Right hindlimb (tissue), 1 donor: ENCODE measurements at places on chromosomes 12 and 14.

DNA sequence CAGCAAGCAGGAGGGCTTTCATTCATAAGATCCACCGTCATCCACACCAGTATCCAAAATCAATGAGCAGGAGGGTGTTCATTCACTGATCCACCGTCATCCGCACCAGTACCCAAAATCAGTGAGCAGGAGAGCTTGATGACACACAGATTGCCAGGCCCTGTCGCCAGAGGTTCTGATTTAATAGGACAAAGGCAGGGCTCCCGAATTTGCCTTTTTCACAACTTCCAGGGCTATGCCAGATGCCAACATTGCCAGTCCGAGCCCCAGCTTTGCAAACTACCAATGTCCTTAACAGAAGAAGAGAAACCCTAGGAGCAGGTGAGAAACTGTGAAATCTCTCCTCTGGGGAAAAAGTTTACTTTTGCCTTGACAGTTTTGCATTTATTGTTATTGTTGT lies 115.0 kb downstream of the SLC15A4 start:
- no peak for DNase-seq

DNA sequence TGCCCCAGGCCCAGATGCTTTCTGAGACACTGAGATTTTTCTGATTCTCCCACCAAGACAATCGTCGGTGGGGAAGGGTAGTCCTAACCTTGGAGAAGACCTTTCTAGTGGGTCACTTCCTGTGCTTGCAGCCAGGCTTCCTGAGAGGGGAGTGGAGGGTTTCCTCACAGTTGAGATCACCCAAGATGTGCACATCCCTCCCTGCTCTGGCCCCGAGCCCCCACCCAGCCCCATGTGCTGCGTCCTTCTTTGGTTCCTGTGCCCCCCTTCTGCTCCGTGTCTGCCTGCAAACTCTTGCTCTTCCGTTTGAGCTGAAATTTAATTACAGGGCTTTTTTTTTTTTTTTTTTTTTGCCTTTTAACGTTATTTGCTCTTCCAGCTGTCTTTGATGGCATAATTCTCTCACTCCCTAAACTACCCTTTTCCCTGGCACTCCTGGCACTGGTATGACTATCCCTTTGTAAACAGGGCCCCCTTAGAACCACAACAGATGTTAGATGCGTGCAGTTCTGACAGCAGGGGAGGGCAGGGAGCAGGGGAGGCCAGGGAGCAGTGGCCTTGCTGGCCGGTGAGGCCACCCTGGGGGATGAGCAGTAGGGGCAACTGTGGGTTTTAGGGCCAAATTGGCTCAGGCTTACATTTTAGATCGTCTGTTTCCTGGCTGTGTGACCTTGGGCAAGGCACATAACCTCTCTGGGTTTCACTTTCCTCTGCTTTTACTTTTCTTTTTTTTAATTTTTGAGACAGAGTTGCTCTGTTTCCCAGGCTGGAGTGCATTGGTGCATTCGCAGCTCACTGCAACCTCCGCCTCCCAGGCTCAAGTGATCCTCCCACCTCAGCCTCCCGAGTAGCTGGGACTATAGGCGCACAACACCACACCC lies 144.5 kb downstream of the PHETA1 start:
- no peak for DNase-seq

GRCh38 chr12:27866373-27867101 lies 86.5 kb upstream of the MANSC4 start:
- no peak for DNase-seq

- DNase-seq = no peak
These were observed 271.1 kb downstream of the CCER1 start for GRCh38 chr12:90683871-90684270.

DNA sequence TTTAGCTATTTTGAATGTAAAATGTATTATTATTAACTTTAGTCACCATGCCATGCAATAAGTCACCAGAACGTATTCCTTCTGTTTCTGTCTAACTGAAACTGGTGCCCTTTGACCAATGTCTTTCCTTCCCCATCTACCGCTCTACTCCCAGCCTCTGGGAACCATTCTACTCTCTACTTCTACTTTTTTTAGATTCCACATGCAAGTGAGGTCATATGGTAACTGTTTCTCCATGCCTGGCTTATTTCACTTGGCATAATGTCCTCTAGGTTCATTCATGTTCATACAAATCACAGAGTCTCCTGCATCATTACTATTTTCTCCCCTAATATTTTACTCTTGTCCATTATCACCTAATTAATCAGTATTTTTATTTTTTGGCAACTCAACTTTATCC lies 160.1 kb downstream of the TMX1 start:
- no peak for DNase-seq

DNA sequence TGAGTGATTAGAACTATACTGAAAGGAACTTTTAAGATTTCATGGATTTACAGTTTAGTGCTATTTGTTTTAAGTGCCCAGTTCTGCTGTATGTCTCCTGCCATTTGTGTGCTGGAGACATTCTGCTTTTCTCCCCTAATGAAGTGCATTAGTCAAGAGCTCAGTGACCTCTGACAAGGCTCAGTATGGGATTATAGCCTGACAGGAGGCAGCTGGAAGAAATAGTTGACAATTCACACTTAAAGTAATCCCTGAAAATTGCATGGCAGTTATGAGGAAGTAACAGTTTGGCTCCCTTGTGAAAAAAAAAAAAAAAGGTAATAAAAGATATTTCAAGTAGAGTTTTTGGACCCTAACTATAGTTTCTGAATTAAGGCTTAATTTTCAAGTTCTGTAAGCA lies 70.3 kb downstream of the ALX1 start:
- no peak for DNase-seq
